ENCODE measurements at places on chromosomes 16 and 17.

DNA sequence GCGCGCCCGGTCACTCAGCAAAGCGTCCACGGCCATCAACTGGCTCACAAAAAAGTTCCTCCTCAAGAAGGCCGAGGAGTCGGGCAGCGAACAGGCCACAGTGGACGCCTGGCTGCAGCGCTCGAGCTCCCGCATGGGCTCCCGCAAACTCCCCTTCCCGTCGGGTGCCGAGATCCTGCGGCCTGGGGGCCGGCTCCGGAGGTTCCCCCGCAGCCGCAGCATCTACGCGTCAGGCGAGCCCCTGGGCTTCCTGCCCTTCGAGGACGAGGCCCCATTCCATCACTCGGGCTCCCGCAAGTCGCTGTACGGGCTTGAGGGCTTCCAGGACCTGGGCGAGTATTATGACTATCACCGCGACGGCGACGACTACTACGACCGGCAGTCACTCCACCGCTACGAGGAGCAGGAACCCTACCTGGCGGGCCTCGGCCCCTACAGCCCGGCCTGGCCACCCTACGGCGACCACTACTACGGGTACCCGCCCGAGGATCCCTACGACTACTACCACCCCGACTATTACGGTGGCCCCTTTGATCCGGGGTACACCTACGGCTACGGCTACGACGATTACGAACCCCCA, 10.7 kb downstream of the MYO15A start:
- no peak for DNase-seq

- DNase-seq, result no peak
These were observed 165.6 kb downstream of the SNX29 start for GRCh38 chr16:12142157-12142556.

GRCh38 chr17:66412857-66413558, 110.6 kb downstream of the PRKCA start:
- no peak for DNase-seq

- DNase-seq, result peak; percentile 88
These were observed at the start of gene HLF for GRCh38 chr17:55264645-55265298. TSS of gene HLF (plus strand) at chr17:55264960. CDS start at chr17:55265485, 525 bp downstream.

DNA sequence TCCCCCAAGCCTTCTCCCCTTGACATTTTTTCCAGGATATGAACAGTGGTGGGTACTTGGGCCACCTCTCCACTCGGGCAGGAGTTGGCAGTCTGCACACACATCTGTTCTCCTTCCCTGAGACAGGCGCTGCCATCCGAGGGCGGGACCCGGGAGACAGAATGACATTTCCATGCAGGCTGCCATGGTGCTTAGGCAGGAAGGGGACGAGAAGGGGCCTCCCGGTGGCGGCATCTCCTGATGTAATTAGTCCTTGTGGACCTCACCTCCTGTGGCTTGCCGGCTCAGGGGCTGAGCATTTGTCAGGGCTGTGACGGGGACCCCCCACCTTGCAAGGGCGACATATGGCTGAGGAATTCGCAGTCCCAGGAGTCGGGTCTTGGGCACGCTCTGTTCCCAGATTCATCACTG, 197.2 kb downstream of the FOXL1 start:
- DNase-seq, result no peak

DNA sequence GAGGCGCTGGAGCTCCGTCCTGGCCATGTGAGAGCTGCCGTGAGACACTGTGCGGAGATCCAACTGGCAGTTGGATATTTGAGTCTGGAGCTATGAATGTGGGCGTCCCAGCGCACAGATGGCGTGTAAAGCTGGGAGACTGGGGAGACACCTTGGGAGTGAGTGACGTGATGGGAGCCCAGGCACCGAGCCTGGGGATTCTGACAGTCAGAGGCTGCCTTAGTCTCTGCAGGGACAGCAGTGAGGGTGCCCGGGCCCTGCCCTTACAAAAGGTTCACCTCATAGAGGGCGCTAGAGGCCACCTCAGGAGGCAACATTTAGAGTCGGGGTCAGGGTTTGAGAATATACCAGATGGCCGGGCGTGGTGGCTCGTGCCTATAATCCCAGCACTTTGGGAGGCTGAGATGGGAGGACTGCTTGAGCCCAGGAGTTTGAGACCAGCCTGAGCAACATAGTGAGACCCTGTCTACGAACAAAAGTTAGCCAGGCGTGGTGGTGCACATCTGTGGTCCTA, 194.1 kb upstream of the GSE1 start:
- no peak for DNase-seq

DNA sequence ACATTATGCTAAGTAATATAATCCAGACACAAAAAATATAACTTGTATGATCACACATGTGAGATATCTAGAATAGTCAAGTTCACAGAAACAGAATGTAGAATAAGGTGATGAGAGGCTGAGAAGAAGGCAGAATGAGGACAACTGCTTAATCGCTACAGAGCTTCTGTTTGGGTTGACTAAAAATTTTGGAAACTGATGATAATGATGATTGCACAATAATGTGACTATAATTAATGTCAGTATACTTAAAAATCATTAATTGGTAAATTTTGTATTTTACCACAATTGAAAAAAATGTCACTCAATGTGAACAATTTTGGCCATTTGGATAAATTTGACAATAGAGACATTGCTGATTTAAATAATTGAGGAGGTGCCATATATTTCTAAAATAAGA, 1374.4 kb upstream of the CDH8 start:
- DNase-seq, result no peak

DNA sequence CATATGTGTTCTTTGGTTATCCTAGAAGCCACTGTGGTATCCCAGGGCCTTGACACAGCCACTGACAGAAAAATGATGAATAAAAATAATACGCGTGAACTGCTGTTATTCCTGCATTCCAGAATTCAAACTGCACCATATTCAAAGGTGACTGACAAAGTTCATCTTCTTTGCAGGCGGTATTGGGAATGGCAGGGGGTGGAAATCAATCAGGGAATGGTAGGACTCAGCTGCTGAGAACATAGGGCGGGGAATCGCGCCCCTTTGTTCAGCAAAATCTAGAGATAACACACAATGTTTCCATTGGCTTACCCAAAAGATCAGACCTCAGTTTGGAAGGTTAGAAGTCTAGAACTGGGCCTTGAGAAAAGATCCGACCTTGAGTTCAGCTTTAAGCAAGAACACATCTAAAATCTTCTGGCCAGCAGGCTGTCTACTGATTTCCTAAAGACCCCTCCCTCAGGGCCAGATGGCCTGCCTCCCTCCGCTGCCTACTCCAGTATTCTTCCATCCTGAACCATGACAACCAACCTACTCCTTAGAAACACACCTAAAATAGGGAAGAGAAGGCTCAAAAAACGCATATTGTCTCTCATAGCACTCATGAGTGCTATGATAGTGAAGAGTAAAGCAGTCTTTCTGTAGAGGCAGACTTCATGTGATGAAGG, 34.1 kb downstream of the CDK5R1 start:
- DNase-seq, result no peak

DNA sequence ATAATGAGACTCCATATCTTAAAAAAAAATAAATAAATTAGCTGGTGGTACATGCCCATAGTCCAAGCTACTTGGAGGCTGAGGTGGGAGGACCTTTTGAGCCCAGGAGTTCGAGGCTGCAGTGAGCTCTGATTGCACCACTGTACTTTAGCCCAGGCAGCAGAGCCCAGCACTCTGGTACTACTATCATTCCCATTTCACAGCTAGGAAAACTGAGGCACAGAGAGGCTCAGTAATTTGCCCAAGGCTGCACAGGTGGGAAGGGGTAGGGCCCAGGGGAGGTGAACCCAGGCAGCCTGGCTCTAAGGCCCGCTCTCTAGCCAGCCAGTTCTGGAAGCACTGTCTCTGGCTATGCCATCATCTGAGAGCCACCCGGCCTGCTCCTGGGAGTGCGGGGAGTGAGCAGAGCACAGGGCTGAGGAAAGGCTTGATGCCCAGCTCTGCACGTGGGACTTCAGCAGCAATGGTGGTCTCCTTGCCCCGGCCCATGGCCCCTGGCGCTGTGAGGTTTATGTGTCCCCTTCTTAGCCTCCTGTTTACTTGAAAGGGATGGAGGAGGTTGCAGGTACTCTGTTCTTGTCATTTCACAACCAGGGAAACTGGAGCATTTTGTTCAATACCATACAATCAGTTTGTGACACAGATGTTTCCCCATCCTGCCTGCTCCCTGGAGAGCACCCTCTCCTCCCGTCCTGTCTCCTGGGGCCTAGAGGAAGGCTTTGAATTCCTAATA, 222.3 kb downstream of the KATNIP start:
- DNase-seq, result no peak

GRCh38 chr17:35185849-35186248, 8.3 kb downstream of the SLC35G3 start:
- no peak for DNase-seq
